Activated CD8-positive, alpha-beta memory T cell treated with anti-CD3 and anti-CD28 coated beads, Interleukin-2, amount 50 U/mL, for 48 hours (primary cell): ENCODE measurements at places on chromosomes 13 and 19.

DNA sequence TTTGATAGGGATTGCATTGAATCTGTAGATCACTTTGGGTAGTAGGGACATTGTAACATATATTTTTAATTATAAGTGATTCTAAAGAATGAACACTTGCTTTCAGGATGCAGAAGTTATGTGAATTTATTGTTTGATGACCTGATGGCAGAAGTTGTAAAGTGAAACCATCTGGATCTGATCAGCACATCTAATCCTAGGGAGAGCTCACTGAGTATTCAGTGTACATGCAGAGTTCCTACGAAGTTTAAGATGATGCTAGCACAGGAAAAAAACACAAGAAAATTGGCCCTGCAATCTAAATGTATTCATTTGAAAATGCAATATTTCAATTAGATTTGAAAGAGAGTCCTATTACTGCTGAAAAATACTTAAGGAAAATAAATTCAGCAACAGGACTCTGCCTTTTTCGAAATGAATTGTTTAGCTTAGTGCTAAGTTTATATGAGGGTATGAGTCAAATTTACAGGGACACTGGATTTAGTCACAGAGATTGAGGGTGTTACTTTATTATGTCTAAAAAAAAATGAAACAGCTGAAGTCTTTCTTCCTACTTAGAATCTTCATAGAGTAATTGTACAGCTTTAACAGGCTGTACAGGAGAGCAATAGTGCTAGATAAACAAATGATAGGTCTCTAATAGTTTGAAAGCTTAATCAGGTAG lies 385.7 kb downstream of the DCT start:
- no peak for DNase-seq

- DNase-seq, result peak; percentile 68
Measured at GRCh38 chr19:18098891-18099622, 1.5 kb downstream of the MAST3 start.

- DNase-seq, result no peak
Measured at GRCh38 chr19:32104153-32104849, 241.1 kb upstream of the ZNF507 start.

DNA sequence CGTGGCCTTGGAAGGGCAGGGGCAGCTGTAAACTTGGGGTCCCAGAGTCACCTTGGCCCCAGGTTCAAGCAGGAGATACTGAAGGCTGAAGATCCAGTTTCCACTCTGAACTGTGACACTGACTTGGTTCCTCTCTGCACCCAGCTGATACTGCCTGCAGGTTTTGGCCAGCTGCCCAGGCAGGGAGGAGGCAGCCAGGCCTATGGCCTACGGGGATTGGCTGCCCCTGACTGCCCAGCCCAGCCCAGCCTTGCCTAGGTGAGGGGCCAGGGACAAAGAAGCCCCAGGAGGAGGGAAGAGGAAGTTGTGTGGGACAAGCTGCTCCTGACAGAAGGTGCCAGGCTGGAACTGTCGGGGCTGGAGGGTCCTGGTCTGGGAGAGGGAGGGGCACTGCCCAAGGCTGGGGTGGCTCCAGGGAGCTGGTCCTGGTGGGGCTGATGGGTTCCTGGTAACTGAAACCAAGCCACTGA lies 51.7 kb upstream of the CYP4F8 start:
- DNase-seq, result no peak

- peak; percentile 89 for DNase-seq
Measured at GRCh38 chr19:16371540-16371986, 46.9 kb downstream of the KLF2 start.

DNA sequence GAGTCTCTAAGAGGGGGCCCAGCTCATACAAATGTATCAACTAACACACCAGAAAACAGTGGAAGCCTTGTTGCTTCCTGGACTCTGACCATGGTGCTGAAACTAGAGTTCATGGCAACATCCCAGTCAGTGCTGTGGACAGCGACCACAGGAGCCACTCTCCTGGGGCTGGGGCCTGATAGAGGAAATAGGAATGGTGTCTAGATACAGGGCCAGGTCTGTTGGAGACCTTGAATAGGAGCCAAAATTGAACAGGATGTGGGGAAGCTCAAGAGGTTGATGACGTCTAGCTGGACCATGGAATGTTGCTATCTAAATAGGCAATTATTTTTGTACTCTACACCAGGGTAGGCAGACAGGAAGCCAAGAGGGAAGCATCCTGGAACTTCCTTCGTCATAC lies 21.7 kb downstream of the LILRB4 start:
- DNase-seq, result no peak

GRCh38 chr19:18388100-18388959 lies 2.4 kb downstream of the GDF15 start:
- DNase-seq, result peak; percentile 98

GRCh38 chr13:38775085-38775484 lies 88.2 kb downstream of the FREM2 start:
- no peak for DNase-seq

- DNase-seq, result no peak
Measured at GRCh38 chr13:45500492-45501174, 35.9 kb downstream of the COG3 start.

GRCh38 chr19:20273376-20273775 lies 106.4 kb downstream of the ZNF486 start:
- DNase-seq, result no peak

DNA sequence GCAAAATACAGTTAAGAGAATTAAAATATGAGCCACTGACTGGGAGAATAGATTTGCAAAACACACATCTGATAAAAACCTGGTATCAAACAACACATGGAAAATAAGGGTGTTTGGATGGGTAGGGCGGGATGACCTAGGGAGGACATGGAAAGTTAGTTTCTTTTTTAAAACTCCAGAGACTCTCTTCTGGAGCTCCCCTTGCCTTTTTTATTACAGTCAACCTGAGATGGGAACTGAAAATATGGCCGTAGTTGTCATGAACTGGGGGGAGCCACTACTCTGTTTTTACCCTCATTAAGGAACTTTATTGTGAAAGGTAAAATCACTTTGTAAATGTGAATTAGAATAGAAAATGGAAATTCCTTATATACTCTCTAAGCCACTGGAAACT lies 113.0 kb downstream of the ATP11A start:
- no peak for DNase-seq

- no peak for DNase-seq
Measured at GRCh38 chr13:23268441-23268840, 87.7 kb downstream of the SGCG start.

- peak; percentile 78 for DNase-seq
Measured at GRCh38 chr19:47109541-47110375, 3.8 kb downstream of the ZC3H4 start.

- DNase-seq, result no peak
Measured at GRCh38 chr19:39759457-39760184, 19.0 kb upstream of the LEUTX start.

DNA sequence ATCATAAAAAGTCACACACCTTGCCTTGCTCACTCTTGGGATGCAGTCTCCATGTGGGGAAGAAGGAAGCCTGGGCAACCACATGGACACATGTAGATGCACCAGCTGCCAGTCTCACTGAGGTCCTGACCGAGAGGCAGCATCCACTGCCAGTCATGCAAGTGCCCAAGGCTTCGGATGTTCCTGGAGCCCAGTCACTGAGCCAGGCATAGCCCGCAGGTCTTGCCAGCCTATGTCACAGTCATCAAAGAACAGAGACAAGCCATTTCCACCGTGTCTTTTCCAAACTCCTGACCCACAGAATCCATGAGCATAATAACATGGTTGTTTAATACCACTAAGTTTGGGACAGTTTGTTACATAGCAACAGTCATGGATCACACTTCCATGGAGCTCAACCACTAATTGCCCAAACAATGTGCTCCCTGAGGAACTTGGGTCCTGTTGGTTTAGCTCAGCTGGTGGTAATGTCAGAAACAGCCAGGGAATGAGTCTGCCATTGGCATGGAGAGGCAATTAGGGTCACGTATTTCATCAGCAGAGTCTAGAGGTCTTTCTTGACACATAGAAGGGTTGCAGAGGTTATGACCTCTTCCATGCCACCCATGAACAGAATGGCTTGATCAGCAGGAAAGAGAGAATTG lies 21.5 kb downstream of the STARD13 start:
- no peak for DNase-seq

DNA sequence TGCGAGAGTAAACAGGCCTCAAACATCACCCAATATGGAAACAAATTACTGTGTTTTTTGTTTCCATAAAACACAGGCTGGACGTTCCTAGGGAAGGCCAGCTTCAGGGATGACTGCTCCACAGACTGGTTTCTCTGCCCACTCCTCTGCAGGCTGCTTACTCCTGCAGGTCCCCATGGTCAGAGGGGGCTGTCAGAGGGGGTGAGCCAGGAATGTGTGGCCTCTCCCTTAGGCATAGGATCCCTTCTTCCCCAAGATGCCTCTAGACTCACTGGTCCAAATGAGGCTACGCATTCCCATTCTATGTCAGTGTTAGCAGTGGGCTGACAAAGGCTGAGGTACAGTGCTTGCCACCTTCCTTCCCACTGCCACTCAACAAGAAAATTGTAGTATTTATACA lies 229.8 kb downstream of the LHFPL6 start:
- DNase-seq, result no peak

GRCh38 chr13:30404207-30404606 lies 18.1 kb upstream of the UBE2L5 start:
- no peak for DNase-seq

GRCh38 chr19:1449467-1450442 lies at the start of gene APC2:
APC2 (plus strand) TSS chr19:1450121; CDS start chr19:1453002, 2,881 bp downstream.
- no peak for DNase-seq

DNA sequence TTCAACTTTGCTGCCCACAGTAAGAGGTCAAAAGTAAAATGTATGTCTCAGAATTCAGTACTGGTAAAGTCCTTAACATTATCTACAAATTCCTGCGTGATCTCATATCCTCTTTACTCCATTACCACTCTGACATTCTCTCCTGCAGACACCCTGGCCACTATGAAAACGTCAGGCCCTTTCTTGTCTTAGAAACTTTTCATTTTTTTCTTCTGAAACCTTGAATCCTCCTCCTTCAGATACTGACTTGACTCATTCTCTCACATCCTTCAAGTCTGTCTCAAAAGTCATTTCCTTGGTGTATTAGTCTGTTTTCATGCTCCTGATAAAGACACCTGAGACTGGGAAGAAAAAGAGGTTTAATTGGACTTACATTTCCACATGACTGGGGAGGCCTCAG lies 262.3 kb downstream of the POU4F1 start:
- no peak for DNase-seq

DNA sequence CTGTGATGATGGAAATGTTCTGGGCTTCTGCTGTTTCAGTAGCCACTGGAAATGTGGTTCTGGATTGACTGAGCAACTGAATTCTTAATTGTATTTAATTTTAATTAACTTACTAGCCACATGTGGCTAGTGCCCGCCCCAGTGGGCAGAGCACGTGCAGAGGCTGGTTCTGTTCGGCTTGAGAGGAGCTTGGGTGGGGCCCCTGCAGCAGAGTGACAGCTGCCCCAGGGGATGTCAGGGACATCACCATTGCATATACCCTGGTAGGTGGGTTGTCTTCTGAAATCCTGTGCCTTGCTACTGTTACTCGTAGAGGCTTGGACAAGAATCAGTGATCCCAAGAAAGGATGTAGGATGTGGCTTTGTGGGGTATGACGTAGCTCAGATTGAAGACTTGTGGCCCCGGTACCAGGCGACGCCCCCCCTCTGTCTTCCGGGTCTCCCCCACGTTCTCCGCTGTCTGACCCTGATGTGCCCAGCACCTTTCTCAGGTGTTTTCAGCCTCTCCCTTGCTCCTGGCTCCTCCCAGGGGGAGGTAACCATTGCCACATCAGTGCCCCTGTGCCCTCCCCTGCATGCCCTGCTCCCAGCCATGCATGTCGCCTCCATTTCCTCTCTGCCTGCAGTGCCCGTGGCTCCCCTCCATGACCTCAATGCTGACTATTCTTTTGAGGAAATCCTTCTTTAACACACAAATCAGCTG lies 102.6 kb upstream of the RNF113B start:
- DNase-seq, result no peak

DNA sequence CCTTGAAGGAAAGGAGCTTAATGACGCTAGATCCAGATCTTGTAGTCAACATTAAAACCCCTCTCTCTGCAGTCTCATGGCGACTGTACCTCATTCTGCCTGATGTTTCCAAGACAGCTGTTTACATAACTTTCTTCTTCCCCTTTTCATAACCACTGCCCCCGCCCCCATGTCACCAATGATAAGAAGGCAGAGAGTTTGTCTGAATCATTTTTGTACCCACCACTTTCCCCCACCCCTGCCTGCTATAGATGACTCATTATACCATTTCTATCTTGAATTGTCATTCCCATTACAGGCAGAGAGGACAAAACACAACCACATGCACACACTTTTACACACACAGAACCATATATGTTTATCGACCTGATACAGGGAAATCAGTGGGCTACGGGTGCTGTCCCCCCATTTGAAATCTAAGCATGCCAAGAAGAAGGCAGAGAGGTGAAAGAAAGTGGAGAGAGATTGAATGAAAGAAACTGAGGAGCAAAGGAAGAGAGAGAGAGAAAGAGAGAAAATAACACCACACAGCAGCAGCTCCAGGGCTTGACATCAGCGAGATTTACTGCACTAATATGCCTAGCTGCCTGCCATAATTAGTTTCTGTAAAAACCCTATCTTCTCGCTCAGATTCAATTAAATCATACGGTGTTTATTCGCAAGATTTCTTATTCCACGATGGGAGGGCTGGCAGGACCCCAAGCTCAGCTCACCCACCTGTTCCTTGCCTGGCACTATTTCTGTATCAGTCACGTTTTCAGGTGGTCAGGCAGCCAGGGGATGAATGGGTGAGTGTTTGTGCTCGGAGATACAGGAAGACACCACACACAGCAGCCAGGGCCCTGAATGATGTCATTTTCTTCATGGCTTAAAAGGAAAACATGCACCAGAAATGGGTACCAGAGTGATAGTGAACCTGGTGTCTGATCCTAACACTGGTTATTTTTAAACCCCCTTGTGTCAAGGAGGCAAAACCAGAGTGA lies 114.3 kb upstream of the SERP2 start:
- DNase-seq, result peak; percentile 73

DNA sequence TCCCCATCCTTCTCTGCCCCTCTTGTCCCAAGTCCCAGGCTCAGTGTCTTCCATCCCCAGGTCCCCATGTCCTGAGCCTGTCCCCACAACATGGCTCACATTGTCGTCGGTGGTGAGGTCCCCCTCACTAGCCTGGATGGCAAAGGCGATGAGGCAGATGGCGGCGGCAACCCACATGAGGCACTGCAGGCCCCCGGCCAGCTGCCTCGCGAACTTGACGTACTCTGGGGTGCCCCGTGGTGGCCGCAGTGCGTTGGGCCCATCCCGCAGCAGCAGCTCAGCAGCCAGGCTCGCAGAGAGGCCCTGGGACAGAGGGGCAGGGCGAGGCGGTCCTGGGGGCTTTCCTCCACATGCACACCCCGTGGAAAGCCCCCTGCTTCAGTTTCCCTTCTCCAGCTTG lies 1.1 kb downstream of the ATP4A start:
- DNase-seq, result no peak

DNA sequence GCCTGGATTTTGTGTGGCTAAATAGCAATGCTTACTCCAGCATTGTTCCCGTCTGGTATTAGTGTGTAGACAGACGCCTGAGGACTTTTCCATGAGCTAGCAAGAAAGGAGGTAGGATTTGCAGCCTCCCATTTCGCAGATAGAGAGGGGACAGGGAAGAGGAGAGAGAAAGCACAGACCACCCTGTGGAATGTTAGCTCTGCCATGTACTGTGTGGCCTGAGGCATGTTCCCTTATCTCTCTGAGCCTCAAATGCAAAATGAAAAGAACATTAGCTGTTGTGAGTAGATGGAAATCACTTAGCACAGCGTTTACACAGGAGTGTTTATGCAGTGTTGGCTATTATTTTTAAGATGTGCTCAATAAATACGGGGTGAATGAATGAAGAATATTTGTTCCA lies 45.5 kb downstream of the OLFM4 start:
- no peak for DNase-seq
